Hair follicle dermal papilla cell (primary cell): ENCODE measurements at places on chromosomes 13 and 19. TPM values are rescaled to one million over a fixed set of nuclear protein-coding genes. Genes with fewer than 3 reads are reported as not detected.

Gene ZNF486
- 5.8 and 6.7 TPM in 2 replicates for total RNA-seq

Gene TMEM238
- total RNA-seq = 0.16 TPM in 1 of 2 replicates, not detected in the other

Gene DENND1C
- not detected in 2 replicates for total RNA-seq

Gene ALOX5AP
- total RNA-seq = not detected in 2 replicates

Gene FRY
- total RNA-seq = 11.2 and 17.2 TPM in 2 replicates

Gene PDCD5
- 32.0 and 47.7 TPM in 2 replicates for total RNA-seq

Gene KLC3
- total RNA-seq = 0.32 TPM in 1 of 2 replicates, not detected in the other

Gene NXNL1
- not detected in 2 replicates for total RNA-seq

Gene PROZ
- total RNA-seq = not detected in 2 replicates

Gene GRIK5
- total RNA-seq = 0.12 and 0.32 TPM in 2 replicates

Gene CBLC
- 0.36 TPM in 1 of 2 replicates, not detected in the other for total RNA-seq

Gene CXCL17
- total RNA-seq = not detected in 2 replicates

Gene AP2S1
- 79.3 and 93.9 TPM in 2 replicates for total RNA-seq

Gene IL12RB1
- total RNA-seq = 1.6 and 1.8 TPM in 2 replicates

Gene PDE4A
- 7.4 and 8.6 TPM in 2 replicates for total RNA-seq

Gene CCL25
- total RNA-seq = not detected in 2 replicates

Gene ZIK1
- total RNA-seq = 11.5 and 13.8 TPM in 2 replicates

Gene PRODH2
- total RNA-seq = not detected in 2 replicates

Gene TGFBR3L
- total RNA-seq = 0.32 and 0.73 TPM in 2 replicates

Gene ZNF600
- 6.3 and 7.1 TPM in 2 replicates for total RNA-seq

Gene CDC42EP5
- total RNA-seq = 32.1 and 36.8 TPM in 2 replicates

Gene LGALS7B
- total RNA-seq = 0.97 TPM in 1 of 2 replicates, not detected in the other

Gene RNF17
- total RNA-seq = not detected in 2 replicates

Gene CYP2A7
- total RNA-seq = not detected in 2 replicates

Gene FBXO27
- 2.8 and 3.4 TPM in 2 replicates for total RNA-seq

Gene ZSWIM4
- total RNA-seq = 8.4 and 11.4 TPM in 2 replicates

Gene CEACAM3
- total RNA-seq = not detected in 2 replicates

Gene BST2
- 15.1 and 31.6 TPM in 2 replicates for total RNA-seq

Gene SACS
- 56.6 and 82.8 TPM in 2 replicates for total RNA-seq

Gene ZNF416
- 11.2 and 11.3 TPM in 2 replicates for total RNA-seq

Gene SPATA13
- total RNA-seq = 65.5 and 112 TPM in 2 replicates

Gene KLK3
- total RNA-seq = not detected in 2 replicates

Gene ACP5
- total RNA-seq = 0.61 and 1.3 TPM in 2 replicates

Gene CAPN12
- total RNA-seq = 0.24 and 0.65 TPM in 2 replicates

Gene ZNF329
- 18.7 and 21.6 TPM in 2 replicates for total RNA-seq
